ENCODE measurements at places on chromosomes 12 and 14. TPM values are rescaled to one million over a fixed set of nuclear protein-coding genes. Genes with fewer than 3 reads are reported as not detected.

GRCh38 chr14:64423987-64424386 is 35.8 kb downstream of the MTHFD1 start:
- peak; percentile 25 for DNase-seq

RAD51B gene
- total RNA-seq: 39.9 TPM

MYF5 gene
- not detected for total RNA-seq

CCDC177 gene
- total RNA-seq: not detected

DNA sequence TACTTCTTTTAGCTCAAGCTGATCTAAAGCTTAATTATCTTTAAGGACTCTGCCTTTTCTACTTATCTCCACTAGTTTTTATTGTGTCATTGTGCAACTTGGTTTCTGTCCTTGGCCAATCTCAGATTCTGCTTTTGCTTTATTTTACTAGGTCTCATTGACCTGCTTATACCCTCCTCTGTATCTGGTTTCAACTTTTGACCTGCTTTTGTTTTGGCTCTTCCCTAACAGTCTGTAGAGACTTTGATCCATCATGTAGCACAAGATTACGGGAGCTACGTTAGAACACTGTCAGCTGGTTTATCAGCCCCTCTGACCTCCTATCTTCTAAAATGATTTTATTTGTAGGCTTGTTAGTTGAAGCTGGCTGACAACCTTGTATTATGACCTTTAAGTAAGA is 43.6 kb downstream of the ZCRB1 start:
- no peak for DNase-seq

- peak; percentile 76 for DNase-seq
Observed at GRCh38 chr12:10364815-10365622, 24.8 kb downstream of the KLRK1 start.

GRCh38 chr14:53979113-53979681 is 22.6 kb upstream of the BMP4 start:
- no peak for DNase-seq

PLCZ1 gene
- total RNA-seq: not detected

GRCh38 chr14:72751276-72752033 is 142.4 kb downstream of the DPF3 start:
- no peak for DNase-seq

- peak; percentile 20 for DNase-seq
Observed at GRCh38 chr12:120314220-120314619, 12.1 kb downstream of the SIRT4 start.

DNA sequence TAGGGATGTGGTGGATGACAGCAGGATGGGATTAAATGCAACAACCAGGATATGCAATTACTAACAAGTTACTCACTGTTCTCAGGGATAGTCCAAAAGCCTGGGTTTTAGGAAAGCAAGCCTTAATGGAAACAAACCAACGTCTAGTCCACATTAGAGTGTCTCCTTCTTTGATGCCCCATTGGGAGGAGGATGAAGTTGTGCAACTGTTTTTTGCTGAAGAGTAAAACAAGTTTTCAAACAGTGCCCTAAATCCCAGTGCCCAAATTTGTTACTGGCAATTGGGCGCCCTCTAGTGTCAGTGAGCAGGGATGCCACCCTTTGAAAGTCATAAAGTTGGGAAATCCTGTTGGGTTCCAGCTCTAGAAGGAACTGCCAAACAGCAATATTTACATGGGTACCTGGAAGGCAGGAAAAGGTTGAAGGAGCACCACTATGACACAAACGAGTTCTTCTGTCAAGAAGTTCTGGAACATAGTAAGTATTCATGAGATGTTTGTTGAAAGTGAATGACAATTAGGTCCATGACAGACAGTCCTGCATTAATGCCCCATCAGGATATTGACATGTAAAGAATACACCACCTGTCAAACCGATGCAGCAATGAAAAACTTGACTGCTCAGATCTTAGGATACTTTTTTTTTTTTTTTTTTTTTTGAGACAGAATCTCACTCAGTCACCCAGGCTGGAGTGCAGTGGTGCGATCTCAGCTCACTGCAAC is 11.1 kb upstream of the DPF3 start:
- peak; percentile 73 for DNase-seq

KRT2 gene
- total RNA-seq: not detected

DNA sequence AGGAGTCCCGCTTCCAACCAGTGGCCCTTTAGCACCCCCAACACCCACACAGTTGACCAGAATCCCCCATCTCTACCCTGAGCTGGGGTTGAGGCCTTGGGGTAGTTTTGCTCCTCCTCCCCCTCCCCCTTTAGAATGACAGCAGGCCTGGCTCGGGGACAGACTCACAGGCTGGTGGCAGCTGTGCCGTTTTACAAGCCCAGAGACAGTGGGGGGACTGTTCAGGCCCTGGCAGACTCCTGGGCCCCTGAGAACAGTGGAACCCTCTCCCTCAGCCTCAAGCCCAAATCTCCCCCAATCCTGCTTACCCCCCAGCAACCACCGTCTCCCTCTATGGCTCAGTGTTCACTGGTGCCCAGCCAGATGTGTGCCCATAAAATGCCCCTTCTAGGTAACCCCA is 10.1 kb downstream of the TMEM119 start:
- no peak for DNase-seq

DNA sequence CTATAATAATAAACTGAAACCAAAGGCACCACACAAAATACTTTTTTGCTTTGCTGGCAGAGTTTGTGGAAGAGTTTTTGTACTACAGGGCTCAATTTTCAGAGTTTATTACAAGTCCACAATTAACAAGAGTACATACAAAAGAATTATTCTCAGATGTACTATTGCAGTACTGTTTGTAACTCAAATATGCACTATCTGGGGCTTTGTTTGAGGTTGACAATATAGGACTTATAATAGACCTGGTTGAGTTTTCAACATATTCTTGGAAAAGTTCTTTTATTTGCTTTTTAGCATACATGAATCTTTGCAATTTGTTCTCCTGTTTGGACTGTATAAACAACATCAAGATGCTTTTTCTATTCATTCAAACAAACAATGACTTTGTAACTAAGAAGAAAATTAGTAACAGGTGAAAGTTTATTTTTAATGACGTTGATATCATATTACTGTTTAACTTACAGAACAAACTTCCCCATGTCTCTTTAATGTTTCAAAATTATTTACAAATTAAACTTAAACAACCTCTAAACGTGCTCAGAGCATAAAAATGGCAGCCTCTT is 407.4 kb upstream of the PRICKLE1 start:
- DNase-seq: no peak

RAB3IP gene
- total RNA-seq: 30.7 TPM

DNA sequence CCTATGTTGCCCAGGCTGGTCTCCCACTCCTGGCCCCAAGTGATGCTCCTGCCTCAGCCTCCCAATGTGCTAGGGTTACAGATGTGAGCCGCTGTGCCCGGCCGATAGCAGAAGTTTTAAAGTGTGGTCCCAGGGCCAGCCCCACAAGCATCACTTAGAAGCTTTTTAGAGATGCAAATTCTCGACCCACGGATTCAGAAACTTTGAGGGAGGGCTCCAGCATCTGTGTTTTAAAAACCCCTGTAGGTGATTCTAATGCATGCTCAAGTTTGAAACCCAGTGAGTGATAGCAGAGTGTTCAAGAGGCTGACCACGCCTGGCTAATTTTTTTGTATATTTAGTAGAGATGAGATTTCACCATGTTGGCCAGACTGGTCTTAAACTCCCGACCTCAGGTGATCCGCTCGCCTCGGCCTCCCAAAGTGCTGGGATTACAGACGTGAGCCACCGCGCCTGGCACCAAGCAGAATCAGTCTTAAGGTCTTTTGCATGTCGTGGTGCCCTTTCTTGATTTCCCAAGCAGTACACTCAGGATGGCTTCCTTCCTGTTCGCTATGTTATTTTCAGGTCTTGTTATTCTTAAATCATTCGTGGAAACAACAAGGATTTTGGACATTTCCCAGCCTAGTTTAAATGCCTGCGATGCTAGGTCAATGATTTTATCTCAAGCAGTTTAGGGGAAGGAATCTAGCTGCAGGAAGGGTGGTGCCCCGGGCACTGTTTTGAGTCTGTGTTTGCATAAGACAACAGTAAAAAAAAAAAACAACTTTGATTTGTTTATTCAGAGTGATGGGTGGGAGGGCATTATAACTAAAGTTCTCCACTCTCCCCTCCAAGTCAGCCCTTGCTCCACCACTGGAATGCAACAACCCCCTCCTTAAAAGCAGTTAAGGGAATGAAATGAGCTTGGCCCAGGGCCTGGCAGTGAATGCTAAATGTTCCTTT is 9.2 kb upstream of the RILPL2 start:
- no peak for DNase-seq

- DNase-seq: no peak
Observed at GRCh38 chr12:106084014-106084671, 54.6 kb downstream of the NUAK1 start.

- no peak for DNase-seq
Observed at GRCh38 chr12:93736640-93737178, 59.5 kb downstream of the CRADD start.

KRT79 gene
- 0.16 TPM for total RNA-seq

RTN1 gene
- total RNA-seq: not detected

RNF212B gene
- total RNA-seq: not detected

Measured in activated CD4-positive, alpha-beta T cell treated with anti-CD3 and anti-CD28 coated beads for 36 hours (primary cell).